Stimulated activated CD4-positive, alpha-beta T cell treated with anti-CD3 and anti-CD28 coated beads, Interleukin-12 subunit alpha, Interleukin-12 subunit beta, amount 100 ng/mL, for 4 hours (primary cell): ENCODE measurements at places on chromosomes 6 and 20.

GRCh38 chr6:69841862-69842261 is 24.5 kb upstream of the COL19A1 start:
- no peak for DNase-seq

DNA sequence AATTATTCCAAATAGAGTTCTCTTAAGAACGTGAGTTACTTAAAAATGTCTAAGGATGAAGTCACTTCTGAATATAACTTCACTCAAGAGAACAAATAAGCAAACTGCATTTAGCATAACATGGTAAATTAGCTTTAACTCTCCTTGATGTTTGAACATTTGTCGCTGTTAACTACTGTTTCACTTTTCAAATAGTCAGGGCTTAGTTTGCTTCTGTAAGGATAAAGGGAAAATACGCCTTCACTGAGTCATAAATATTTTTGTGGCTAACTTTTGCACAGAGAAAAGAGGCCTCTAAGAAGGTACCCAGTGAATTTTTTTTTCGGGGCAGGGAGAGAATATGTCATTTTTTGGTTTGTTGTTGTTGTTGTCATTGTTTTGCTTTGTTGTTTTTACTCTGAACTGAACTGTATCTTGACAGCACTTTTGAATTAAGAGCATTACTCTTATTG is 8.1 kb downstream of the PTPN1 start:
- no peak for DNase-seq

- no peak for DNase-seq
These were observed 132.0 kb upstream of the RNF24 start for GRCh38 chr20:4147319-4147718.

DNA sequence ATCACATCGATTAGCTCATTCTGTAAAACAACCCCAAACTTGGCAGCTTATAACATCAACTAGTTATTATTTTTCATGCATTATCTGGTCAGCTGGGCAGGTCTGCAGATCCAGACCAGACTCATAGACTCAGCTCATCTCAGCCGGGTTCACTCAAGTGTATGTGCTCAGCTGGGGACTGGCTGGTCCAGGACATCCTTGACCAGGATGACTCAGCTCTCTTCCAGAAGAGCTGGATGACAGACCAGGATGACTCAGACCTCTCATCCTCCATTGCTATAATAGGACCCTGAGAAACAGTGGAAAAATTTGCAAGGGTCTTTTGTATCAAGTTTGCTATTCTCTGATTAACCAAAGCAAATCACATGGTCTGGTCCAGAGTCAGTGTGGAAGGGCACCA is 312.5 kb upstream of the PLCB4 start:
- no peak for DNase-seq

GRCh38 chr6:157873735-157874344 is 50.8 kb downstream of the SNX9 start:
- DNase-seq = peak; percentile 83

- no peak for DNase-seq
These were observed 1166.8 kb upstream of the CITED2 start for GRCh38 chr6:140541288-140541687.

DNA sequence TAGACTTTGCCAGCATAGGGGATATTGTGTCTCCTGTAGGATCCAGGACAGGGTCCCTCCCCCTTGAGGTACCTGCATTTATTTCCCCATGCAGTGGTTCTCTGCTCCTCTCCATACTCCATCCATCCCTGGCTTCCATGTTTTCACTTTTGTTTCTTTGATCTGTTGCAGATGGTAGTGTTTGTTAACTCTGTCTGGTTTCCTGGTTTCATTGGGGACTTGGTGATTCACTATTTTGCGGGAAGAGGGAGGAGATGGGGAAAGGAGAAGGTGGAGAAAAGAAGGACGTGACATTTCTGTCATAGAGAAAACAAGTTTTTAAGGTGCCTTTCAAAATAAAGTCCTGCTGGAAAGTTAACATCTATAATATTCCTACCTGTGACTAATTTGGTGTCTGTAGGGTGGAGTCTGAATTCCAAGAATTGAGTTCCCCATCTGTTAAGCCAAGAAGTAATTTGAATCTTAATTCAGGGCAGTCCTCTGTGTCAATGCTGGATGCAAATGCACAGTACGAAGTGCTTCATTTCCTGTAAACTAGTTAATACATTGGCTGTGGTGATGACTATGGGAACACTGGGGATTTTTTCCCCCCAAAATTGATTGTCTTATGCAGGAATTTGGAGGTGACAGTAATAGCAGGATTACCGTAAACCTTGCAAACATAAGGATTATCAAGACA is 6.9 kb upstream of the RNF144B start:
- DNase-seq = no peak

DNA sequence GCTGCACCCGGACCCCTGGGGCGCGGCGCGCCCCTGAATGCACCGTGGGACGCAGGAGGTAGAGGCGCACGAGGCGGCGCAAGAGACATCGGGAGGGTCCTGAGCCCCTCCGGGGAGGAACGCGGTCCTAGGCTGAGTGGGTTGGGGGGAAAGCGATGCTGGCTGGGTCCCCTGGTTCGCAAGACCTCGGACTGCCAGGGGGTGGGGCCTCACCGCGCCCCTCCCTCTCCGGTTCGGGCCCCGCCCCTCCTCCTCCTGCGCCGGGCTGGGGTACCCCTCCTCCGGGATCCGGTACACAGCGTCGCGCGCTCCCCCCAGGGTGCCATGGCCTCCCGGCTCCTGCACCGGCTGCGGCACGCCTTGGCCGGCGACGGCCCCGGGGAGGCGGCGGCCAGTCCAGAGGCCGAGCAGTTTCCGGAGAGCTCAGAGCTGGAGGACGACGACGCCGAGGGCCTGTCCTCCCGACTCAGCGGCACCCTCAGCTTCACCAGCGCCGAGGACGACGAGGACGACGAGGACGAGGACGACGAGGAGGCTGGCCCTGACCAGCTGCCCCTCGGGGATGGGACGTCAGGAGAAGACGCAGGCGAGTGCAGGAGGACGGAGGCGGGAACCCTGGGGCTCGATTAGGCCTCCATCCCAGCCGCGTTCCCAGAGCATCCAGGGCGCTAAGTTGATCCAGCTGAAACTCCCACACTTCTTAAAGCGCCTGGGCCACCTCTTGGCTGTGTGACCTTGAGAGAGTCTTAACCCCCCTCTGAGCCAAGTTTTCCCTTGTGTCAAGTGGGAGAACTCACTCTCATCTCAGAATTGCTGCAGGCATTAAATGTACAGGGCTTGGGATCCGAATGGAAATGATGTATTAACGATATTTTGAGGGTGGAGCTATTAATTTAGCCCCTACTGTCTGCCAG is 541 bp downstream of the SNX21 start:
- peak; percentile 52 for DNase-seq

DNA sequence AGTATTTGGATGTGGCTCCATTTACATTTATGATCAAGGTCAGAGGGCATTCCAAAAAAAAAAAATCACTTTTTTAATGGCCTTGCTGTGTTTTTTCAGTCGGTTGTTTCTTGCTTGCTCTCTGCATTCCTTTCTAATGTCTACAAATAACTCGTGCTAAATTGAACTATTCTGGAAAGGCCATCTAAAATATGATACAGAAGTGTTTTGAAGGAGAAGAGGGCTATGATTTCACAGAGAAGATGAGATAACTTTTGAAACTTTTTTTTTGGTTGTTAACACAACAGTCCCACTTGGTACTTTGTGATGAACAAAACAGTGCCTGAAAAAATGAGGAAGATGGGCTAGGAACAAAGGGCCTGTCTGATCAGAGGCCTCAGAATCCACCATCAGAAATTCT is 156.1 kb upstream of the SMLR1 start:
- DNase-seq = no peak

GRCh38 chr20:21529863-21530262 is 16.0 kb upstream of the NKX2-2 start:
- no peak for DNase-seq

DNA sequence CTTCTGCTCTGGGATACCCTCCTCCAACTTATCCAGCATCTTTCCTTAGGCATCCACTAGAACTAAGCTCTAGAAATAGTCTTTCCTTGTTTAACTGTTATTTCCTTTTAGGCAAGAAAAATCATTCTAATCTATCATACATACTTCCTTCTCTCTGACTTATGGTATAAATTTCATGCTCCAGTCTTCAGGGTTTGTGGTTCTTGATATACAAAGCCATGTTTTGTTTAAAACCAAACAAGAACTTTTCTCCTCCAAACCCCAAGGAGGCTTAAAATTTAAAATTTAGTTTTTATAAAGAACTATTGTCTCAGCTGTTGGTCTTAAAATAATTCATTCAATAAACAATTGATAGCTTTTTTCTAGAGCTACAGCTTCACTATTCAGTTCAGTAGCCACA is 77.2 kb downstream of the CD164 start:
- no peak for DNase-seq

GRCh38 chr6:47252633-47253032 is 57.1 kb downstream of the TNFRSF21 start:
- DNase-seq = no peak

- no peak for DNase-seq
These were observed 82.1 kb downstream of the DLL1 start for GRCh38 chr6:170208651-170209353.

- DNase-seq = no peak
These were observed 45.8 kb upstream of the ARID1B start for GRCh38 chr6:156731396-156731795.

DNA sequence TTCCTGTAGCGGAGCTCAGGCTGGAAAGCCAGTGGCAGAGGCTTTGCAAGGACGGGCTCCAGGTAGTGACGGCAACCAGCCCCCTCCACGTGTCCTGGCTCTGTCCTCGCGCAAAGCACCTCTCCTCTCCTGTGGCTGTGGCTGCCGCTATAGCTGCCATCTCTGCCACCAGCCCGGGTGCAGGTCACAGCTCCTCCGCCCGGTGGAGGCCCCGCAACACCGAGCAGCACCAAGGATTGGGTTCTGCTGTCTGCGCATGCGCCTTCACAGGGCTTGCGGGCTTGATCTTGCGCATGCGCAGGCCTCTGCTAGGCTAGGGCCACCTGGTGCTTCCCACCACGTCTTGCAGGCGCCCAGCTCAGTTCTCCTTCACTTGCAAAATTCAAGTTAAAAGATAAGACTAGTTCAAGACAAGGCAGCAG is 625.4 kb downstream of the QKI start:
- peak; percentile 12 for DNase-seq

DNA sequence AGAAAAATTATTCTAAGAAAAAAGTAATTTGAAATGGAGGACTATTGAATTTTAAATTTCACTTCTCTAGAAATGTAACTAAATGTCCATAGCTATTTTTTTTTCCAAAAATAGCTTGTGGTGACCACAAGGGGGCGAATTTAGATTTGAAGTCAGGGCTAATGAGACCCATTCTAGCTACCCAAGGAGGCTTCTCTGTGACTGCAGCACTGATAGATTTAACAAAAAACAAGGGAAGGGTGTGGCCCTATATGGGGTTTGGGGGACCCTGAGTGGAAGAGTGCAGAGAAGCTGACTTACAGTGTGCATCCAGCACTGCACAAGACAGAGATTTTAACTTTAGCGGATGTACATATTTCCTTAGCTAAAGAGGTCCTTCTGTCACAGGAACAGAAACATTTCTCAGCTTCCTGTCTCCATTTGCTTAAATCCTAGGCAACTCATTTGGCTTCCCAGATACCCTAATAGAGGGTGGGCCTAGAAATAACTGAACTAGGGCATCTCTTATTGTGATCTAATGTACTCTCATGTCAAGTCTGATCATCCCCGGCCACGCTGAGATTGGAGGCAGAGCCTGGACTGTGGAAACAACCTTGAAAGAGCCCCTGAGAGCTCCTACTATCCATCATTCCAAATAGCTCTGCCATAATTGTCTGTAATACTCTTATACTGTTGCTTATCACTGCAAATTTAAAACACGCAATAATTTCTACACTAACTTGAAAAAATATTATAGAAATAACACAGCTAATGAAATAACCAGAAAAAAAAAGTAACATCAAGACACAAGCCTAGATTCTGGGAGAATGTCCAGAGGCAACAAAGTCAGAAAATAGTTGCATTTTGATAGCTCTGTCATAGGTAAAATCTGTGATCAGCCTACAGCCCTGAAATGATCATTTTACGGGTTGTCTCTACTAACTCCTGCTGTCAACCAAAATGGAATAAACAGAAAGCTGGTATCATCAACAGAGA is 93.6 kb downstream of the SNAP91 start:
- no peak for DNase-seq

GRCh38 chr20:36808317-36809257 is 35.0 kb upstream of the DSN1 start:
- DNase-seq = peak; percentile 75

DNA sequence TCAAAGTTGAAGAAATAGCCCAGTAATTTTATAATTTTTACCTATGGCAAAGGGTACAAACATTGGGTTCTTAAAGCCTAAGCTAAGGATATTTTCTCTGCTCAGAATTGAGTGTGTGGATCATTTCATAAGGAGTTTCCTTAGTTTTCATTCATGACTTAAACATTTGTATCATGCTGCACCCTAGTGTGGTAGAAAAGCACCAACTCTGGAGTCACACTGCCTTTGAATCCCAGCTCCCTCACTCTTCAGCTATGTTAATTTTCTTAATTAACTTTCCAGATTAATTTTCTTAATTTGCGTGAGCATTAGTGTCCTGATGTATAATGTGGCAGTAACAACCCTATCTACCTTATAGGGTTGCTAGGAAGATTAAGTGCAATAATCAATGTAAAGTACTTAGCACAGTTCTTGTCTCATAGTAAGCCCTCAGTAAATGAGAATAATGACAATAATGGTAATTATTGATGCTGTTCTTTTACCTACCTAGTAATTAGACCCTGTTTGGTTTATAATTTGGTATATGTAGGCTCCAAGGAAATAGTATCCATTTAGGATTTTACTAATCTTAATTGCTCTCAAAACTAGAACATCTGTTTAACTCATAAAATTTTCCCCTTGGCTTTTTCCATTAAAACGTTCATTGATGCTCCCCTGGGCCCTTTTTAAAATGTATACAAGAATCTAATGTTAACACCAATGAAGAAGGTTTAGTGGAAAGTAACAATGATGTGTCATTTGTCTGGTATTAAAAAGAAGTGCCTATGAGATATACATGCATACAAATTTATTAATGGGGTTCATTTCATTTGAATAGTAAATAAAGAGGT is 31.6 kb downstream of the DSE start:
- no peak for DNase-seq

DNA sequence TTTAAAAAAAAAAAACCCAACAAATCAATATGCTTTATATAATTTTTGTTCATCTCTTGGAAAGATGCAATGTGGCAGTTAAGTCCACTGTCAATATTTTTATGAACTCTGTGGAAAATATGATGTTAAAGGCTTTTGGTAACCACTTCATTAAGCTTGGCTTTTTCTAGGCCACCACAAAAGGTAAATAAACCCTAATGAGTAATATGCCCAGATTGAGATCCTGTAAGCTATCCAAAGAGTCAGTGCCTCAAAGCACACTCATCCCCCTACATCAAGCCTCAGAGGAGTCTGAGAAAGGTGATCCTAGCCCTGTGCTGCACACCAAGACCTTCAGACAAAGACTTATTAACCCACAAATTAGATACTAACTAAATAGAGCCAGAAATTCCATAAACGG is 121.1 kb downstream of the CDC5L start:
- DNase-seq = no peak
